A172 (cell line): ENCODE measurements at places on chromosomes 1 and 21.
A peak's percentile ranks its signal among the peaks of the same experiment; 100 is the strongest.

GRCh38 chr1:217495249-217495648 is 135.6 kb downstream of the GPATCH2 start:
- DNase-seq = no peak

- DNase-seq = no peak
Measured at GRCh38 chr1:91836331-91837040, 49.5 kb downstream of the TGFBR3 start.

GRCh38 chr1:154999571-155000410 is 2.8 kb upstream of the ZBTB7B start:
- DNase-seq = no peak

DNA sequence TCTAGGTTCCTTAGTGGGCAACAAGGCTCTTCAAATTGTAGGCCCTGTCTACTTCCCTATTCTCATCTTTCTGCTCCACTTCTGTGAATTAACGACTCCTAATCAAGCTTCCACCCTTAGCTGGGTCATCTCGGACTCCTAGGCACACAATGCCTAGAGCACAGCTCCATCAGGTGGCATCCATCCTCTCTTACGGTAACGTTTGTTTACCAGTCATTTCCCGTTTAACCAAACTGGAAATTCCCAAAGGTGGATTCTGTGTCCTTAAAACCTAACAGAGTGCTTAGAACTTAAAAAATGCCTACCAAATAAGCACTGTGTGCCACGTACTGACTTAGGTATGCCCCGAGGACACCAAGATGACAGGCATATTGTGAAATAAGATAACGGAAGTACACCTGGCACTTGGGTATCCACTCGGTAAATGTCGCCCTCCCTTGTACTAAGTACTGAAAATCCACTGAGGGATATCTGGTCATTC is 1.5 kb downstream of the PARP1 start:
- peak; percentile 60 for DNase-seq

DNA sequence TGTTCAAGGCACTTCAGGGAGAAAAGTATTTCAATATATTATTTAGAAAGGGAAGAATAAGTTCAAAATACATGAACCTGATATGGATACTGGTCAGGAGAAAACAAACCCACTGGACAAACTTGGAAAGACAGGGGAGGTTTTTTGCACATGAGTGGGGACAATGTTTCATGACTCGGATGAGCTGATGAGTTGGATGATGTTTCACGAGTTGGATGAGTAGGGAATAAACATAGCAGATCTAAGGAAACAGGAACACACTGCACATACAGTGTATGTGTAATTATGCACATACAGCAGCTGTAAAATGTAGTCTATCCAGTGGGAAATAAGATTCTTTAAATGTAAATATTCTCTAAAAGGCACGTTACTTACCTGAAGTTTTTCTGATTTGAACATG is 682.9 kb upstream of the ADAMTS5 start:
- no peak for DNase-seq

DNA sequence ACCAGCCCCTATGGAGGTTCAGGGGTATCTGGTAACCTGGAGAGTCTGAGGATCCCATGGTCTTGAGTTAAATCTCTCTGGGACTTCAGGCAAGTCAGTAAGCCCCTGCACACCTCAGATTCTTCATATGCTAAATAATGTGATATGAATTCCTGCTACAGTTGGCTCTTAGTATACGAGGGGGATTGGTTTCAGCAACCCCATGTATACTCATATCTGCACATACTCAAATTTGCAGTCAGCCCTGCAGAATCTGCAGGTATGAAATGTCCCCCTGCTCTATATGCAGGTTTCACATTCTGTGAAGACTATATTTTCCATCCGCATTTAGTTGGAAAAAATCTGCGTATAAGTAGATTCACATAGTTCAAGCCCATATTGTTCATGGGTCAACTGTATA is 136.6 kb downstream of the TOMM20 start:
- no peak for DNase-seq

DNA sequence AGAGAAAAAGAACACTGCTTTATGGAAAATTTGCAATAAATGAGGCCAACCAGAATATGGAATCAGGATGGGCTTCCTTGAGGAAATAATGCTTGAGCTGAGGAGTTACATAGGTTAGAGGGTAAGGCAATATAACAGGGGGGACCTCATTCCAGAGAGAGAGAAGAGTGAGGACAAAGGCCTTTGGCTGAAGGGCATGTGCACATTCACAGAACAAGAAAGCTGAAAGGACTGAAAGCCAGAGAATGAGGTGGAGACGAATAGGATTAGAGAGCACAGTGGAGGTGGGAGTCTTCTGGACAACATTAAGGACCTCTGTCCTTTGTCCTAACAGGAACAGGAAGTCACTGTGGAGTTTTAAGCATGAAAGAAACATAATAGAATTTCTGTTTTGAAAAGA is 60.7 kb upstream of the MROH9 start:
- no peak for DNase-seq

- no peak for DNase-seq
Measured at GRCh38 chr1:240820816-240821215, 208.9 kb upstream of the GREM2 start.

DNA sequence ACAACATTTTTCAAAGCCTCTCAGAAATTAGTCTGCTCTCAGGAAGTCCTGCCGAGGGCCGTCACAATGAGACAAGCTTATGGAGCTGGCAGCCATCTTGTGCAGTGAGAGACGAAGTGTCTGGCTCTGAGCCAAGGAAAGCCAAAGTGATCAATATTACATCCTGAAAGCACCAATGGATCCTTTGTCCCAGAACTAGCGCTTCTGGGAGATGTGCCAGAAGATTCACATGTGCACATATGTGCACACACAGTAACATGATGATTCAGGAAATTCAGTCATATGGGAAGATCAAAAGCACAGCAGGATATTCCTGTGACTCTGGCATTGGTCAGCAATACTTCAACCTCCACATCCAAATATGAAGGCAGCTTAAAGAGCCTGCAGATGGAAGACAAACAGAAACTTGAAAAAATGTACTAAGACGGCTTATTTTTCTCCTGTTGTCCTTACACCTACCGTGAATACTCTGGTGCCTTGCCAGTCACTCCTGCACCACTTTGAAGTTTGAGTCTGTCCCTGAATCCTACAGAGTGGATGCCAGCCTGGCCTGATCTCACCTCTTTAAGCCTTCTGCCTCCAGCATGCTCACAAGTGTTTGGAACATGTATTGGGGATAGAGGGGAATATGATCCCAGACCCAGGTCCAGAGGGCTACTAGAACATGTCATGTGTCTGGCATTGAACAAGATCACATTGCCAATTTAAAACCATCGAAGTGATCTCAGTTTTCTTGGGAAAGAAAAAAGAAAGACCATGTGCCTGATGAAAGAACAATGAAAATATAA is 44.5 kb upstream of the PRRX1 start:
- DNase-seq = peak; percentile 51
